ENCODE measurements at places on chromosomes 3 and 15.

DNA sequence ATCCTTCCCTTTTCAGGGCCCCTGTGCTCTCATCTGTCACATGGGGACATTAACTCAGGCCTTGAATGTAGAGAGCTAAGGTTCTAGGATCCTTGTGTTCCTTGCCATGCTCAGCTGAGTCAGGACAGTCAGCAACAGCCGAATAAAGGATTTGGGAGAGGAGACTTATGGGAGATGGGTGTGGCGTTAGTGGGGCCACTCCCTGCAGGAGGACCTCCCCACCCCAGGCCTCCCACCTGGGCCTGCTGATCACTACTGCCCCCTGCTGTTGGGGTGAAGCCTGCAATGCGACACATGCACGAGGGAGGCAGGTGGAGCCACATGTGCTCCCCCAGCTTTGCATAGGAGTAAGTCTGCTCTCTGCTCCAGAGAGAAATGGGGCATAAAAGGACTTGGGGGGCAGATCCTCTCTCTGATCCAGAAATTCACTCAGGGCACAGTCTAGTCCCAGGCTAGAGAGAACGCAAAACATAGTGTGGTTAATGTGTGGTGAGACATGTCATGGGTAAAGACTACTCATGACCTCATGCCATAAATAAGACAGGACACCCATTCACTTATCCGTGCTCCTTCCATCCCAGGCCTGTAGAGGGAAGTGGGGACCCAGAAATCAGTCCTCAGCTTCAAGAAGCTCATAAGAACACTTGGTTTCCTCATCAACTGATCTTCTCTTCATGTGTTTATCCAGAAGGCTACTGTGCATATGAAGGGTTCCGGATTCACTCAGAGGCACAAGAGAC is 19.4 kb downstream of the RBP1 start:
- DNase-seq = no peak

DNA sequence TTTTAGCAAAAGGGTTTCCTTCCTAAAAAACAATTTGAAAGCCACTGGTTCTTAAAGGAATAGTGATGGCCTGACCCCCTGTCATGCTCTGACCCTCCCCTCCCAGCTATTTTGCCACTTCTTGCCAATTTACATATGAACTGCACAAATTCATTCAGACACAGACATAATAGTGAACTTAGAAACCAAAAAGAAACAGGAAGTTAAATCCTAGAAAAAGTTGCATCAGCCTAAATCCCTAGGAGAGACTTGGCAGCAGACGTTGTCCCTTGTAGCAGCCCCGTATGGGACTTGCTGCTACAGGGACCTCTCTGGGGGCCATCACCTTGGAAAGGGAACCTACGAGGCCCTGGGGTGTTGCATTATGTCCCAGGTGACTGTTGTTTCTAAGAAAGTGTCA is 14.3 kb upstream of the PDE8A start:
- DNase-seq = no peak

DNA sequence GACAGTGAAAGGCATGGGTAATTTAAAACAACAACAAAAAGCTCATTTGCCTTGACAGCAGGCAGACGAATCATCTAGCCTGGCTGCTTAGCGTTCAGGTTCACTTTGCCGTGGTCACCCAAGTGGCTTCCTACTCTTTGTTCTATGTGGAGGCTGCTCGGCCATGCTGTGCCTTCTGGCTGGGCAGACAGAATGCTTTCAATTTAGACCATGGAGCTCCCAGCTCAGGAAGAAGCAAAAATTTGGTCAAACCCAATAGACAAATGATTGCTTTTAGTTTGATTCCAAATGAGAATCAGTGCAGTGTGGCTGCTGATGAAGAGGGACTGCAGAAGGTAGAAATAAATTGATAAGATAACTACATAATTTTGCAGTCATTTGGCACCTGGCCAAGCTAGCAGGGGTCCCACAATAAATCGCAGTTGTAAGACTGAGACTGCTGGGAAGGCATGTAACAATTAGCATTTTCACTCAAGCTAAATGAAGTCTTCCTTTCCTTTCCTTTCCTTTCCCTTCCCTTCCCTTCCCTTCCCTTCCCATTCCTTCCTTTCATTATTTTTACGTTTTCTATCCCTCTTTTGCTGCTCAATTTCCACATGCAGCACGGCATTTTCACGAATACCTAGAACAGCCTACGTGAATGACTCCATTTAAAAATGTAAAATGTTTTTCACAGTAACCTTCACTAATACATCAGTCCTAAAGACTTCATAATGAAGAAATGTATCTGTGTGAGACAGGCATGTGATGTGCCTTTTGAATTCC is 360.4 kb upstream of the TGFBR2 start:
- DNase-seq = no peak

DNA sequence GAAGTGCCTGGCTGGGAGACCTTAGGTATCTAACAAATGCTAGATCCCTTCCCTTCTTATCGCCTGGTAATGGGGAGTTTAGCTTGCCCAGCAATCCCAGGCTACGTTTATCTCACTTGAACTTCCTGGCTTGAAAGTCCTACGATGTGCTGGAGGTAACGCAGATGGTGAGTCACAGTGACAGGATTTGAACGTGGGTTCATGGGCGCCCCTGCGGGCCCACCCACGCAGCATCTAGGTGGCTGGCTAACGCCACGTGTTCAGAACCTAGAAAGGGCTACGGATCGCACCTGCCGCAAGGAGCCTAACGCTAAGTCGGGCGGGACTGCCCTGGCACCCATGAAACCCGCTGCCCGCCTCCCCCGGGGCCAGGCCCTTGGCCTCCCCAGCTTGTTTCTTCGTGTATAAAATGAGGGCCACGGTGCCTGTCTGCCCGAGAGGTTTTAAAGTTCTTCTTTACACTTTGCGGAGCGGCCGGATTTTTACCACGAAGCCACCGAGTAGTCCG is 600 bp upstream of the USP3 start:
- DNase-seq = no peak

- no peak for DNase-seq
Measured at GRCh38 chr3:62911526-62911925, 36.3 kb upstream of the CADPS start.

DNA sequence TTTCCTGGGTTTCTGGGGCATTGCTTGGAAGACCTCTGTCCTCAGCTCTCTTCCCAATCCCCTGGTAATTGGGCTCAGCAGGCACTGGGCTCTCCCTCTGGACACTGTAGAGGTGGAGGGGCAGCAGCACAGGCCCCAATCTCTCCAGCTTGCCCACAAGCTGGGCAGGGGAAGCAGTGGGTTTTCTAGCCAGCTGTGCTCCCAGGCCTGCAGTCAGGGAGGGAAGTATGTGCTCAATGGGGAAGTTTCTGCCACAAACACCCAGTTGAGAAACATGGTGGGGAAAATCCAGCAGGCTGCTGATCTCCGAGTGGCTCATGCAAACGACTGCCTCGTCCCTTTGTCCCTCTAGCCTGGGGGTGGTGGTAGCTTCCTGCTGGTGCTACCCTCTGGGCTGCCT is 12.8 kb upstream of the RFT1 start:
- no peak for DNase-seq

DNA sequence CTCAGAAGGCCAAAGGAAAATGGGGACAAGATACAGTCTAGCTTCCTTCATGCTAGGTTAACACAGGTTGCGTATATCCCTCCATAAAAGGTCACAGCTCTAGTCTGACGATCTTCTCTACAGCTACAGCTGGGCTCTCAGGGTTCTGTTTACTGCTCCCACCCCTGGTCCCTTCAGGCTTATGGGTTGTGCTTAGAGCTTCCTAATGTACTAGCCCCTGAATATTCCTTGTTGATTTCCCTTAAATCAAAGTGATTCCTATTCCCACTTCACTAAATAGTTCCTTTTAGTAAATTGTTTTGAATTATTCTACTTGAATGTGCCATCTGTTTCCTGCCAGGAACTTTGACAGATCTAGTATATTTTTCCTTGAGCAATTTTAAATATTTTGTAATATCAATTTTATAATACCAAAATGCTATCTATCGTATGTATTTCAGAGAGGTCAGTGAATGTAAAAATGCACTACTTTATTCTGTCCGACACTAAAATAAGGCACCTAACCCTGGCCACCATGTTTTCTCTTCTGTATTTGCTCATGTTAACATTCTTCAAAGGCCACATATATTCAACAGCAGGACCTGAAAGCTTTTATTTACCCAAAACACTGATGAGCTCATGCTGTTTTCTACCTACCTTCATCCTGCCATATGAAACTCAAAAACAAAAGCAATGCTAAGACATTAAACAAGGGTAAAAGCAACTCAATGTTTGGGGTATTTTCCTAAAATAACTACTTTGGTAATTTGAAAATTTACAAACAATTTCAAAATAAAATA is 92.8 kb upstream of the TGFBR2 start:
- no peak for DNase-seq

DNA sequence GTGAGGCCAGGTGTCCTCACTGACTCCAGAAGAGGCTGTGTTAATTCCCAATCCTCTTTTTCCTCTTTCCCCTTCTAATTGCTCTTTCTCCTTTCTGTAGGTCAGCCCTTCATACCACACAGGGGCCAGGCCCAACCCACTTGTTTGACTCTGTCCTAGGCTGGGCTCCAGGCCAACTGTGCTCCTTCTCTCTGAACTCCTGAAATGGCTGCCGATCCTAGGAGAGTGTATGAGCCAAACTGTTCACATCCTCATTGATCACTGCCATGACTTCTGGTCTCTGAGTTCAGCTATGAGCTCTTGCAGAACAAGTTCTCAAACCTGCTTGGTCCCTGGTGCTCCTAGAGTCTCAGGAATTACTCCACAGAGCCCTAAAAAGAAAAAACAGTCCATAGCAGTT is 145.1 kb downstream of the VGLL4 start:
- DNase-seq = peak; percentile 83

GRCh38 chr3:170746175-170746942 is 123.6 kb downstream of the RPL22L1 start:
- DNase-seq = no peak

- DNase-seq = peak; percentile 18
Measured at GRCh38 chr3:159989973-159990846, 1.6 kb downstream of the IL12A start.

DNA sequence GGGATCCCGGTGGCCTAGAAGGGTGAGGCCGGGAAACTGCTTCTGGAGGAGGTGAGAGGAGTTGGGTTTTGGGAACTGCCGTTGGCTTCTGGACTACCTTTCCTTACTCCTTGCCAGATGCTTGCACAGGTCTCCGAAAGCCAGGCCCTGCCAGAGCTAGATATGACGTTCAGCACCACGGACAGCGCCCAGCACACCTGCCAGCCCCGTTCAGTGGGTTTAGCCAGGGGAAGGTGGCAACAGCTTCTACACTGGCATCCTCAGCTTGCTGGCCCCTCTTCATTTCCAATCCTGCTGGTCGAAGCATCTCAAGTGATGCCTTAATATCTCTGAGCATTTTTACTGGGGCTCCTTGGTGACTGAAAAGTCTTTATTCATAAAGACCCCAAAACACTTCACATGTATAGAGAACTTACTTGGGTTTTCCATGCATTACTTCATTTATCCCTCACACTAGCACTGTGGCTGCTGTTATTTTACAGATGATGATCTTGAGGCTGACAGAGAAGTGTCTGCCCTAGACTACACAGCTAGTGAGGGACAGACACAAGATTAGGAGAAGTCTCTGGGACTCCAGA is 21.9 kb downstream of the HCN4 start:
- DNase-seq = peak; percentile 86

DNA sequence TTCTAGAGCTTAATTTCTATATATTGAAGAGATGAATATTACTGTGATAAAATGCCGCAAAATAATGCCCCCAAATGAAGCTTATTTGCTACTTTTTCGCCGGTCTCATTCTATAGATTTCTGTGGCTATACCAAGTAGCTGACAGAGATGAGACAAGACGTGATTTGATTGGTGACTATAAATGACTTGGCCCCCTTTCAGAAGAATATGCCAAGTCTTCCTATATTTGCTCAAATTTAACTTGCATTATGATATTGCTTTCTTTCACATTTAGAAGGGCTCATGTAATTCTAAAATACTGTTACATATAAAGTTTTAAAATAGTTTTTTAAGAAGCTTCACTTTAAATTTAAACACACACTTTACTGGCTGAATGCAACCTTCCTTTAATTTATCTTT is 180.1 kb downstream of the SUCLG2 start:
- no peak for DNase-seq

DNA sequence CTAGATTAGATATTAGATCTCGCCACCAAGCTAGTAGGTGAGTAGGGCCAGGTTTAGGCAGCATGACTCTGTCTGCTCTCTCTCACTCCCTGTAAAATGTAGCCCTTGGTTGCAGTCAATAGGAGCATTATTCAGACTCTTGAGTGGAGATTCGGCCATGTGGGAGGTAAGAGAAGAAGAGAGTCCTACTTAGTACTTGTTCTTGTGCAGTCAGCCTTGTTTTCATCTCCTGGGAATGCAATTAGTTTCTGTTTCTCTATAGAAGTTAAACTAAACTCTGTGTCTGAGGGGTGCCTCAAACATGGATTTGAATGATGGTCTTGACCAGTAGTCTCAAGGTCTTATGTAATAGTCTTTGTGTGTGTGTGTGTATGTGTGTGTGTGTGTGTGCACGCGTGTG is 229.5 kb upstream of the DPH6 start:
- no peak for DNase-seq

DNA sequence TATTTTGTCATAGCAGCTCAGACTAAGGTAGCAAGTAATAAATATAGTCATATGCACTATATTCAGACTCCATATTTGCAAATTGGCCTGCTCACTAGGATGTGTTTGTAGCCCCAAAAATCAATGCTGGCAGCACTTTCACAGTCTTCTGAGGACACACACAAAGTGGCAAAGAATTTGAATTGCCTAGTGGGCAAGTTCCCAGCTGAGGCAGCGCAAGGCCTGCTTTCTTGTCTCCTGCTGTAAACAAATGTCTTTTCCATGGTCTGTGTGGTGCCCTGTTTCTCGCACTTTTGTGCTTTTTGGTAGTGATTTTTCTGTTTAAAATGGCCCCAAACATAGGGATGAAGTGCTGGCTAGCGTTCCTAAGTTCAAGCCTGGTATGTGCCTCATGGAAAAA is 416.0 kb downstream of the OCA2 start:
- no peak for DNase-seq

DNA sequence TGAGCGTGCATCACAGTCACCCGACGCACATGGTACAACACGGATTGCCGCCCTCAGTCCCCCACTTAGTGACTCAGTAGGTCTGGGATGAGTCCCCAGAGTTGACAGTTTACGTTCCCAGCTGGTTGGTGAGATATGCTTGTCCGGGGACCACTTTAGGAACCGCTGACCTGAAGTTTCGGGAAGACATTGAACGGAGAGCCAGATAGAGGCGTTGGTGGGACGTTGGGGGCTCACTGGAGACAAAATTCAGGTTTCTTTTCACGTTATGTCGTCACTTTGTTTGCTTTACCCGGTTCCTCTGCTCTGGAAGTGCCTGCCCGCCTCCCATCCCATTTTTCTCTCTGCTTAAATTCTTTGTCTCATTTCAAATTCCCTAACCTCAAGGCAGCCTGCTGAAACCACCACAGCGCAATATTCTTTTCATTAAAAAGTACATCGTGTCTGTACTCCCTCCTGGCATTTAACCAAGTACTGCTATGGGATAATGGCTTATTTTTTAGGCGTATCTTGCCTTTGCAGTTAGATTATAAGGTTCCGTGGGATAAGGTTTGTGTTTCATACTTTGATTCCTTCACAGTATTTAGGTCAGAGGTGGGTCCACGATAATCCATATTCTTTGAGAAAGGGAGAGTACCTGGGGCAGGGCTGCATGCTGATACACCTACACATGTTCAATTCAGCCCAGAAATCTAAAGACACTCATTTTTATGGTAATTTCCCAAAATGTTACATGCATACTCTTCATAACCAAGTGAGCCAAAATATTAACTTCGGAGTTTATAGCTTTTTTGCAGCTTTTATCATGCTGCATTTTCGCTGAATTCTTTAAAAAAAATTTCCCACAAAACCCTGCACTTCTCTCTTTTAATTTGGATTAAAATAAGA is 921 bp downstream of the LMLN start:
- no peak for DNase-seq

Measured in T47D (cell line).